Activated CD8-positive, alpha-beta memory T cell treated with anti-CD3 and anti-CD28 coated beads, Interleukin-2, amount 50 U/mL, for 4 hours (primary cell): ENCODE measurements at places on chromosomes 2 and 18.

GRCh38 chr2:60586081-60586480, 32.6 kb upstream of the BCL11A start:
- no peak for DNase-seq

- no peak for DNase-seq
Measured at GRCh38 chr2:138948070-138948539, 167.9 kb upstream of the NXPH2 start.

DNA sequence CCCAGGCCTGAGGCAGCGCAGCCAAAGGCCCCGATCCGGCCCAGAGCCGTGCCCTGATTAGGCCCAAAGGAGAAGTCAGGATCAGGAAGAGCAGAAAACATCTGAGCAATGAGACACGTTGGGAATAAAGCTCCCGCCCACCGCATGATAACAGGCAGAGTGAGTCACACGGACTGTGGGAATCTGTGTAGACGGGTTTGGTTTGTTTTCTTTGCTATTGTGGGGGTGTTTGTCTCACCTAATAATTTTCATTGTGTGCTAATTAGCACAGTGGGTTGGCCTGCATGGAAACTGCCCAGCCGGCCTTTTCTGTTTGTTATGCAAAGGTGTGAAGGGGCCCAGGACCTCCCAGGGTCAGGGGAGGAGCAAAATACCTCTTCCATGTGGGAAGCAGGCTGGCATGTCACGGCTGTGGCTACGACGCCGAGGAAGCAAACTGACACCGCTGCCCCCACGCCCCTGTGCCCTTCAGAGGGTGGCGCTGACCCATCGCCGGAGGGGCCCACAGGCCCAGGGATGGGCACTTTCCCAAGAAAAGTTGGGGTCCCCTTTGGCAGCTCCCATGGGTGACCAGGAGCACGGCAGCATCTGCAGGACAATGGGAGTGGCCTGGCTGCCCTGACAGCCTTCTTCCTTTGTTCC, 68.4 kb upstream of the CTDP1 start:
- DNase-seq, result peak; percentile 4

- DNase-seq, result no peak
Measured at GRCh38 chr18:63002305-63002704, 287.0 kb downstream of the PHLPP1 start.

GRCh38 chr2:27627963-27628766, 647 bp downstream of the CCDC121 start:
- no peak for DNase-seq

DNA sequence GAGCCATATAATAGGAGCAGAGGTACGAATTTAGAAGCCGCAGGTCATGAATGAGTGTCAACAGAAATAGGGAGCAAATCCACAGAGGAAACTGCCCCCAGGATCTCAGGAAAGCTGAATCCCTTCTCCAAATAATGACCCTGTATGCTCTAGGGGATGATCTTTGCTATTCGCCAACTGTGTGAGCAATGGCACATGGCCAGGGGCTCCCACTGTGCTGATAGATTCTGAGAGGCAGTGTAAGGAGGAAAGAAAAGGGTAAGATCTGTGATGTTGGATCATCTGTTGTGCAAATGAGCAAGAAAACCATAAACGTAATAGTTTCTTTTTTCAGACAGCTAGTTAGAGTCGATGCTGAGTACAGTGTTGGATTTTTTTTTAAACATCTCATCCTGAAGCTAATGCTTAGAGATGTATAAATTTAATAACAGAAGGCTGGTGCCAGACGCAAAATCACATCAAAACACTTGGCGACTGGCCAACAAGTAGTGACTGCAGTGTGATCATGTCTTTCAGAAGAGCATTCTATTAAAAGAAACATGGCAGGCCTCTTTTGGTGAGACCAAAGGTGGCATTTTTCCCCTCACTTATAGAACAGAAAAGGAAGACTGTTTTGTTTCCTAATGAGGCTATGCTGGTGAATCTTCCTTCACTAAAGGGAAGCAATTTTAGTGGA, 77.4 kb downstream of the ABCA12 start:
- no peak for DNase-seq

DNA sequence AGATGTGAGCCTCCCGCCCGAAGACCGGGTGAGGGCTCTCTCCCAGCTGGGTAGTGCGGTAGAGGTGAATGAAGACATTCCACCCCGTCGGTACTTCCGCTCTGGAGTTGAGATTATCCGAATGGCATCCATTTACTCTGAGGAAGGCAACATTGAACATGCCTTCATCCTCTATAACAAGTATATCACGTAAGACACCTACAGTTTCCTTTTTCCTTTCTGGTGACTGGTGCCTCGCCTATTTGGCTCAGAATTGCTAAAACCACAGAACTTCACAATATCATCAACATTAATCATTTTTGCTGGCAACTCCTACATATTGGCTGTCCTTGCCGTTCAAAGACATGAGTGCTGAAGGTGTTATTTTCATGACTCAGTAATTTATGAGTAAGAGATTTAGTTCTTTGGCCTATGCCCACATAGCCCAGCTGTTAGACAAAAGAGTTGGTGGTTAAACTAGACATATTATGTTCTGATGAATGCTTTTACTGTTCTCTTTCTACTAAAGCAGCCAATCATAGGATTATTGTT, 2.2 kb downstream of the STAMBP start:
- peak; percentile 27 for DNase-seq
